ENCODE measurements at places on chromosomes 1 and 21.

DNA sequence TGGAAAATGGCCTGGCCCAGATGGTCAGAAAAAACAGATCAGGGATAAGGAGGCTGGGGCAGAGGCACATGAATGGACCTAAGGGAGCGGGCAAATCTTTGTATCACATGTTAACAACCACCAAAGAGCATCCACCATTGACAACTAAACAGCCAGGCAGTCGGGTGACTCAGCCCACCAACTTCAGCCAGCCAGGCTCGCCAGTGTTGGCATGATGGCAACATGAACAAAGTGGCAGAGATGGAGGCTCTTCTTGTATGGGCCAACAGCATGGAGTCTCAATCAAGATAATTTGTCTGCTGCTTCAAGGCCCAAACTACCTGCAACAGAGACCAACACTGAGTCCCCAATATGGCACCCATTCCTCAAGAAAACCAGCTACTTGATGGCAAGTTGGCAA lies 16.5 kb upstream of the KIAA1614 start:
- no peak for DNase-seq

GRCh38 chr1:154992721-154993571 lies 440 bp upstream of the LENEP start:
- DNase-seq = no peak

GRCh38 chr1:172779491-172779890 lies 120.6 kb downstream of the FASLG start:
- DNase-seq = no peak

DNA sequence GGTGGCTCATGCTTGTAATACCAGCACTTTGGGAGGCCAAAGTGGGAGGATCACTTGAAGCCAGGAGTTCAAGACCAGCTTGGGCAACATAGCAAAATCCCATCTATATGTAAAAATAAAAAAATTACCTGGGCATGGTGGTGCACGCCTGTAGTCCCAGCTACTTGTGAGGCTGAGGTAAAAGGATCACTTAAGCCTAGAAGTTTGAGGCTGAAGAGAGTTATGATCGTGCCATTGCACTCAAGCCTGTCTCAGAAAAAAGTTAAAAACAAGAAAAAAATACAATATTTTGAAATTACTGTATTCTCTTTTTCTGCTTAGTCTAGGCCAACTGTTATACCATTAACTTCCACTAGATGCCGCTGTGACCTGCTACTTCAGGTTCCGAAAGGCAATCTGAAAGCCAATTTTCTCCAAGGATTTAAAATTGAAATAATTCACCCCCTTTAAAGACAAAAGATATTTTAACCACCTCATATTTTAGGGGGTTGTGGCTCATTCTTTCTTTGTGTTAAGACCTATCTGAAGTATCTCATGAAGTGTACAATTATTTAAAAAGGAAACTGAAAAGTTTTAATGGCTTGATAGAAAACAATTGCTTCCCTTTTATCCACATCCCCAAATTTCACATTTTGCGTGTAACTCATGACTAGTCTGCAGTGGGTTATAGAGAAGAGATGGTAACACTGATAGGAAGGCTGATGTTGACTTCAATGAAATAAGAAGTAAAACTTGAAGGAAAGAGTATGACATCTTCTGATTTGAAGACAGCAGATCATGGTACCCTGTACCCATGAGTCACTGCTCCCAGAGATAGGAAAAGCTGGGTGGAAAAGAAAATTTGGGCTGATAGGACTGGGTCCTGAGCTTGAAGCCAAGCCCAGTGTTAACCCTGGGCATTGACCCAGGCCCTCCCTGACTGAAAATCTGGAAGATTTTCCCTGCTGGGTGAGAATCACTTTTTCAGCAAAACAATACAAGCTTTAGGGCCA lies 24.4 kb upstream of the CLDN14 start:
- no peak for DNase-seq

DNA sequence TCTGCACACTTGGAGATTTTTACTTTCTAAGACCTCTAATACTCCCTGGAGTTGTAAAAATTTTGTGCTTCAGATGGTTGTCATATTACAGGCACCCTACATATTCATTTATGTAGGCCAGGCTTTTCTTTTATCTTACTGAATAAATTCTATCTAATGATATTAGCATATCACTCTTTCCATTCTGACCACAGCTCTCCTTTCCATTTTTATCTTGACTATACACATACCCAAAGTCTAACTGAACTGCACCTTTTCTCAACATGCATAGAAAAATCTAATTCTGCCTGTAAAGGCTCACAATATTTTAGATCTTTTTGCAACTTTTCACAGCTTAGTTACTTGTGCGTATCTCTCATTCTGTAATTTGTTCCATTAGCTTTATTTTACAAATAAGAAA lies 52.7 kb upstream of the TSHB start:
- no peak for DNase-seq

DNA sequence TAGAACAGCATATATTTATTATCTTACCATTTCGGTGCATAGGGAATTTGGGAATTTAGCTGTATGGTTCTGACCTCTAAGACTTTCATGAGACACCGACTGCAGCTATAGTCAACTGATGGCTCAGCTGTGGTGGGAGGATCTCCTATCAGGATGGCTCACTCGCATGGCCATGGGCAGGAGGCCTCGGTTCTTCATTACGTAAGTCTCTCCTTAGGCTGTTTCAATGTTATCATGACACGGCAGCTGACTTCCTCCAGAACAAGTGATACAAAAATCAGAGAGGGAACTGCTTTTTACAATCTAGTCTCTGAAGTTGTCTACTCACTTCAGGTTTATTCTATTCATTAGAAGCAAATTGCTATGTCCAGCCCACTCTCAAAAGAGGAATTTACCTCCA lies 13.3 kb upstream of the CAPN8 start:
- DNase-seq = no peak

GRCh38 chr1:31693231-31693630 lies 10.6 kb downstream of the COL16A1 start:
- no peak for DNase-seq

DNA sequence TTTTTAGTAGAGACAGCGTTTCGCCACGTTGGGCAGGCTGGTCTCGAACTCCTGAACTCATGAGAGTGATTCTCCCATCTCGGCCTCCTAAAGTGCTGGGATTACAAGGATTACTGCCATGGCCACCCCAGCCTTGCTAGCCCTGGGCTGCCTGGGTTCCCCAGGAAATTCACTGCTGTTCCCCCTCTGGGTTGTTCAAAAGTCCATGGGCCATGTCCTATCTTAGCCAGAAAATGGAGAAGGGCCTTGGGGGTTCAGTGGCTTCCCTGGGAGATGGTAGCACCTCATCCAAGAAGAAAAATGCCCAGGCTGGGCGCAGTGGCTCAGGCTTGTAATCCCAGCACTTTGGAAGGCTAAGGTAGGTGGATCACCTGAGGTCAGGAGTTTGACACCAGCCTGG lies 20.9 kb downstream of the SLC26A9 start:
- no peak for DNase-seq

DNA sequence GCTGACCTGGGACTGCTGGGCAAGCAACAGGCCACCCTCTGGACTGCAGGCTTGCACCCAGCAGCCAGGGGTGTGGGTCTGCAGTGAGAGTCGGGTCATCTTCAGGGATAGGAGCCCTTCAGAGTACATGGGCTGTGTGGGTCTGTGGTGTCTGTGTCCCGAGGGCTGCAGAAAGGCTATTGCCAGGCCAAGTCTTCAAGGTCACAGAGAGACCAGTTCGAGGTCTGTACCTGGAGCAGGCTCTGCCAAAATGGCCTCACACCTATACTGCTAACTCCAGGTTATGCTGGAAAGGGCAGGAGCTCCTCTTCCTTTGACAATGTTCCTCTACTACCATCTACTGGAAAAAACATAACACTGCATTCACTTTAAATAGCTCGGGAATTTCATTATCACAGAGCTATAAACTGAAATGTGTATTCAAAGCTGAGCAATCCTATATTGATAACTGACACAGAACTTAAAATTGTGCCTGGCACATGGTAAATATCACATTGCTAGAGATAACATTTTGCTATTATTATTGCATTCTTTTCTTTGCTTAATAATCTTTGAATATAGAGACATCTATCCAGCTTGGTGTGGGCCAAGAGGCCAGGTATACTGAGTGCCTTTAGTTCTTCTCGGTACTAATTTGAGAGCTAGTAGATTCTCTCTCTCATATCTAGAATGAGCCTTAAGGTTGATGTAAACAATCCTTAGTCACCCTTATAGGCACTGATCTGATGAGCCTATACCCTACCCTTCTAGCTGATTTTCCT lies 6.9 kb upstream of the DNAH14 start:
- no peak for DNase-seq

DNA sequence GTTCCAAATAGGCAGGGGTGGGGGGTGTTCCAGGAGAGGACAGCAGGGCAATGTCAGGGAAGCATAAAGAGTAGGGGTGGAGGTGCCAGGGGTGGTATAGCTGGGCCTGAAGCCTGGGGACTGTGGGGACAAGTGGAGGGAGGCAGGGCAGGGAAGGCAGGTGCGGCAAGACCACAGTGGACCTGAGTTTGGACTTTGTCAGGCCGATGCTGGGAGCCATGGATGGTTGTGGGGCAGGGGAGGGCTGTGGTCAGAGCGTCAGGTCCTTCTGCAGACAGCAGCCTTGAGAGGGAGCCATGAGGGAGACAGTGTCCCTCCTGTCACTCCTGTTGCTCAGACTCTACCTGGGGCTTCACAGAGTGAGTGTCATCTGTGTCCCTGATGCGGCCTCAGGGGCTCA lies 320.3 kb downstream of the PTPRU start:
- DNase-seq = no peak

- no peak for DNase-seq
These were observed 284.9 kb downstream of the AJAP1 start for GRCh38 chr1:4939266-4939665.

DNA sequence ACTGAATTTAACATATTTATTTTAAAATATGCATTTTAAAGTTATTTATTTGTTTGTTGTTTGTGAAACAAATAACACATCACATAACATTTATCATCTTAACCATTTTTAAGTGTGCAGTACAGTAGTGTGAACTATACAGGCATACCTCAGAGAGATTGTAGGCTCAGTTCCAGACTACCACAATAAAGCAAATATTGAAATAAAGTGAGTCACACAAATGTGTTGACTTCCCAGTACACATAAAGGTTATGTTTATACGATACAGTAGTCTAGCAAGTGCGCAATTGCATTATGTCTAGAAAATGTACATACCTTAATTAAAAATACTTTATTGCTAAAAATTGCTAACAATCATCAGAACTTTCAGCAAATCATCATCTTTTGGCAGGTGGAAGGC lies 739.4 kb upstream of the ADGRL4 start:
- no peak for DNase-seq

GRCh38 chr1:57404884-57405283 lies 19.0 kb downstream of the DAB1 start:
- DNase-seq = no peak

GRCh38 chr1:153447498-153448170 lies 12.8 kb downstream of the S100A7 start:
- DNase-seq = no peak

- DNase-seq = no peak
These were observed 123.8 kb upstream of the IVNS1ABP start for GRCh38 chr1:185440877-185441276.

DNA sequence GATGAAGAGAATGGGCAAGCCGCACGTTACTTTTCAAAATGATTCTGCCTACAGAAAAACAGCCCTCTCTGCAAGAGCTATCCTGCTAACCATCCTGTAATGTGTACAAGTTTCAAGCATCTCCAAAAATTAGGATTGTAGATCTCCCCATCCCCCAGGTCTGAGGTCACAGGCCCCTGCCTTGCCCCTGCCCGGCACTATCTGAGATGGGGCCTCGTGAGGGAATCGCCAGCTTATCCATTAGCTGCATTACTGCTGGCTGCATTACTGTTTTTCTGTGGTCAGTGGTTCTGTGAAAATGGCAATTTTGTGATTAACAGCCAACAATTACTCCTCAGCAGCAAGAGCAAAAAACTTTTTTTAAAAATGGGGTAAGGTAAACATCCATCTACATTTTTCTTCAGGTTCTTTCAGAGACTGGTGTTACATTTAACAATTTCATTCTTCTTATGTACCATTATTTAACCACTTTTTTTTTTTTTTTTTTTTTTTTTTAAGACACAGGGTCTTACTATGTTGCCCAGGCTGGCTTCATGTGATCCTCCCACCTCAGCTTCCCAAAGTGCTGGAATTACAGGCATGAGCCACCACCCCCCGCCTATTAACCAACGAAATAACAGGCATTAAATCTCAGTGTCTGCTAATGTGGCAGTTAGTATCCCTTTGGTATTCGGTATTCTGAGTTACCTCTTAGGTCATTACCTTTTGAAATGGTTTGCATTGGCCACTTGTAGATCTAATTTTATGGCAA lies 83.8 kb downstream of the MRPL37 start:
- DNase-seq = no peak

GRCh38 chr1:61157468-61157987 lies 75.2 kb downstream of the NFIA start:
- DNase-seq = no peak

DNA sequence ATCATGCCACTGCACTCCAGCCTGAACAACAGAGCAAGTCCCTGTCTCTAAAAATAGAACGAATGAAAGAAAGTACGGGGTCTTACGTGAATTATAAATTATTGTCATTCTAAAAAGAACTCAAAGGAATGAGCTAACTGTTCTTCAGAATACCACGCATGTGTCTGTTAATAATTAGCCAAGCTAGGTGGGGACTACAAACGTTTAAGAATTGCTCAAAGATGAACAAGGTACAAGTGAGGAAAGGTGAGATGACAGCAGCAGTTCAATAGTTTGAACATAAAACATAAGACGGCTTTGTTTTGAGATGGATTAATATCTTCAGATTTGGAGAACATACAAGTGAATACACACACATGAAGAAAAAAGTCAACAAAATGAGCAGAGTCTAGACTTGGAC lies 79.6 kb downstream of the UBR4 start:
- DNase-seq = no peak

- DNase-seq = no peak
These were observed 20.7 kb downstream of the LBR start for GRCh38 chr1:225406976-225407725.

GRCh38 chr1:207892764-207893163 lies 18.2 kb downstream of the CD34 start:
- DNase-seq = no peak

GRCh38 chr1:239426821-239427475 lies 40.6 kb downstream of the CHRM3 start:
- no peak for DNase-seq

GRCh38 chr1:99969260-99969728 lies 502 bp upstream of the SLC35A3 start:
- DNase-seq = no peak

- DNase-seq = no peak
These were observed 126.4 kb downstream of the FAM78B start for GRCh38 chr1:166040202-166040997.

Measured in stimulated activated CD4-positive, alpha-beta T cell treated with anti-CD3 and anti-CD28 coated beads, Interleukin-12 subunit alpha, Interleukin-12 subunit beta, amount 100 ng/mL, for 24 hours (primary cell).